ENCODE measurements at places on chromosomes 5 and 9.

DNA sequence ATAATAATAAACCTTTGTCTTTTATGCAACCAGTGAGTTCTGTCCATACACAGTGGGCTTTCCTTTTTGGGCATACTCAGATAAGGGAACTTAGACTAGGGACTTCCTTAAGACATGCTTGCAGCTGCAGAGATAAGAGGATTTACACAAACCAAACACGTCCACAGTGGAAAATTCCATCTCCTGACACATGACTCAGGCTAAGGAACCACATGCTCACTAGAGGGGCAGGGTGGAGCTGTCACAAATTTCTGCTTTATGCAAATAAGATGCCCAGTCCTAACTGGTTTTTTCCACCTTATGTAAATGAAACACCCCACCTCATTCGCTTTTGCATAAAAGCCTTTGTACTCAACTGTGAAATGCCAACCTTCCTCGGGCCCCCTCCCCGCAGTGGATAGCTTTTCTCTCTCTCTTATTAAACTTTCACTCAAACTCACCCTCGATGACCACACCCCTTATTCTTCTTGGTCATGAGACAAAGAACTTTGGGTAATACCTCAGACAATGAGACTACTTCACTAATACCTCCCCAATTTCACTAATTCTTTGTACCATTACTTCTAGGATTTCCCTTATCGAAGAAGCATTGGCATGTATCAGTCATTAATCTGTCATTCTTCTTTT lies 170.3 kb upstream of the FTMT start:
- DNase-seq = no peak

DNA sequence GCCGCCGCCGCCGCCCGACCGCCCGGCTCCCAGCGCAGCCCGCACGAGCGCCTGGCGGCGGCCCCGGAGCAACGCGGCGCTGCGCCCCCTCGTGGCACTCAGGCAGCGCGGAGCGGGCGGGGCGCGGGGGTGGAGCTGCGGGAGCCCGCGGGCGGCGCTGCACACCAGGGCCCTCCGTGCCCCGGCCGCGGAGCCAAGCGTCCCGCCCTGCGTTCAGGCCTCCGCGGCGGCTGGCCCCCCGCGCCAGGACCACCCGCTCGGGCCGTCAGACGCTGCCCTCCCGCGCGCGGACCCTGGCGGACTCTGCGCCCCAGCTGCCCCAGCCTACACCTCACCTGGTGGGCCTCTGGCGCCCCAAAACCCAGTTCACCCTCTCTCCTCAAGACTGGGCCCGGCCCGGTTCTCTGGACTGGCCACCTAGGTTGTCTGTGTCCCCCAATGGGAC lies at the start of gene RASGEF1C:
Gene RASGEF1C, minus strand, starts transcription at position 75 of the 445 bp plus-strand sequence. CDS start 71,159 bp downstream, outside the sequence.
- peak; percentile 26 for DNase-seq

GRCh38 chr5:149161026-149161687 lies 19.9 kb downstream of the ABLIM3 start:
- no peak for DNase-seq

- DNase-seq = no peak
Measured at GRCh38 chr5:175805256-175806011, 65.9 kb upstream of the CPLX2 start.

DNA sequence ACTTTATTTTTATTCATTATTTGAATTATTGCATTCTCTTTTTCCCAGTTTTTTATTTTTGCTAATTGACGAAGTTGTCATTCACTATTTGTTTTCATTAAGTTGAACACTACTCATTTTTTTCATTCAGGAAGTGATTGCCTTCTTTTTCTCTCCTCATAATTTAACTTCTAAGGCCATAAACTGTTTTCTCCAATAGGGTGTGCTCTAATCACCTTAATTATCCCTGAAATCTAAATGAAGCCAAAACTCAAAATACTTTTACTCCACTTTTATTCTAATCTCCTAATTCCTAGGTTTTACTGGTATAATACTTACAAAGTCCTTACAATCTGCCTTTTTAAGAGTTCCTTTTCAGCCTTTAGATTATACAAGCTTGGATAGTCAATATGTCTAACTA lies 2.9 kb upstream of the OR13C2 start:
- DNase-seq = no peak

DNA sequence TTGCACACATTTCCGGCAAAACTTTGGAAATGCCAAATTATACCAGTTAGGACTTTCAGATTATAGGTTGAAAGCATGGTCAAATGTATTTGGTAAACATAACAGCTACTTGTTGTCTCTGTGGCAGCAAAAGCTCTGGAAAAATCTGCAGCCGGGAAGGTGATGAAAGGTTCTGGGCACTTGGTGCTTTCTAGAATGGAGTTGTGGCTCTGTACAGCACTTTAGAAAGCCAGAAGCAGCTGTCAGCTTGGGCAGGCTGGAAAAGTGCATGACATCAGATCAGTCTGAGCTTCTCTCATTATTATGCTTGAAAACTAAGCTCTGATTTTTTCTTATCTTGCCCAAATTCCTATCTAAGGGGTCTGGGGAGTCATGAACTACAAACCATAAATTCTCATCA lies 118.6 kb upstream of the MAST4 start:
- no peak for DNase-seq

- no peak for DNase-seq
Measured at GRCh38 chr9:70121818-70122436, 78.3 kb downstream of the MAMDC2 start.

DNA sequence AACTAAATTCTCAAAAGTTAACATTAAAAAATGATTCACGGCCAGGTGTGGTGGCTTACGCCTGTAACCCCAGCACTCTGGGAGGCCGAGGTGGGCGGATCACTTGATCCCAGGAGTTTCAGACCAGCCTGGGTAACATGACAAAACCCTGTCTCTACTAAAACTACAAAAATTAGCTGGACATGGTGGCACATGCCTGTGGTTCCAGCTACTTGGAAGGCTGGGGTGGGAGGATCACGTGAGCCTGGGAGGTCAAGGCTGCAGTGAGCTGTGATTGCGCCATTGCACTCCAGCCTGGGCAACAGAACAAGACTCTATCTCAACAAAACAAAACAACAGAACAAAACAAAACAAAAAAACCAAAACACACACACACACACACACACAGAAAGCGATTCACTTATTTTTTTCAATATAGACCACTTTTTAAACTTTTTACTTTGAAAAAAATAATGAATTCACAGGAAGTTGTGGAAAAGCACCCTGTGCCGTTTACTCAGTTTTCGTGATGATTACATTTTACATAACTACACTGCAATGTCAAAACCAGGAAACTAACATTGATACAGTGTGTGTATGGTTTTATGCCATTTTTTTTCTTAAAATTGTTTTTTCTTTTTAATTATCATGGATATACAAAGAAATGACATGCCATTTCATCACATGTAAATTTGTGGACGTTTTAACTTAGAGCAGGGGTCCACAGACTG lies 73.7 kb downstream of the TENT4A start:
- no peak for DNase-seq

- DNase-seq = no peak
Measured at GRCh38 chr5:17302106-17302505, 84.7 kb downstream of the BASP1 start.

Data from stimulated activated CD4-positive, alpha-beta T cell treated with anti-CD3 and anti-CD28 coated beads, Interleukin-1b, Interleukin-23, amount 100 ng/mL, for 24 hours (primary cell).